ENCODE measurements at places on chromosomes 2 and 18.

DNA sequence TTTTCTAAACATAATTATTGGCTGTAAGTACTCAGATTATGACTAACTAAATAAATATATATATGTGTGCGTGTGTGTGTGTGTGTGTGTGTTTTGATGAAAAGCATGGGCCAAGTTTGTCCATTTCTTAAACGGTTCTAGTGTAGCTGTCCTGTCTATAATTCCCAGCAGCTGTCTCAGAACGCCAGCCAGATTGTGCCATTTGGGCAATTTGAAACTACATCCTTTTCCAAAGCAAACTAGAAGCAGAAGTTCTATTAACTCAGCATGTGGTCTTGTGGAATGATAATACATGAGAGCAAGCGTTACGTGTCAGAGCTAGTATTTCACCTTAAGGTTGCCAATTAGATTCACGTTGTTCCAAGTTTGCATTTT, 1.7 kb downstream of the ARHGAP28 start:
- DNase-seq, result no peak

- DNase-seq, result no peak
These were observed 536 bp downstream of the PDE1A start for GRCh38 chr2:182426082-182426917.

DNA sequence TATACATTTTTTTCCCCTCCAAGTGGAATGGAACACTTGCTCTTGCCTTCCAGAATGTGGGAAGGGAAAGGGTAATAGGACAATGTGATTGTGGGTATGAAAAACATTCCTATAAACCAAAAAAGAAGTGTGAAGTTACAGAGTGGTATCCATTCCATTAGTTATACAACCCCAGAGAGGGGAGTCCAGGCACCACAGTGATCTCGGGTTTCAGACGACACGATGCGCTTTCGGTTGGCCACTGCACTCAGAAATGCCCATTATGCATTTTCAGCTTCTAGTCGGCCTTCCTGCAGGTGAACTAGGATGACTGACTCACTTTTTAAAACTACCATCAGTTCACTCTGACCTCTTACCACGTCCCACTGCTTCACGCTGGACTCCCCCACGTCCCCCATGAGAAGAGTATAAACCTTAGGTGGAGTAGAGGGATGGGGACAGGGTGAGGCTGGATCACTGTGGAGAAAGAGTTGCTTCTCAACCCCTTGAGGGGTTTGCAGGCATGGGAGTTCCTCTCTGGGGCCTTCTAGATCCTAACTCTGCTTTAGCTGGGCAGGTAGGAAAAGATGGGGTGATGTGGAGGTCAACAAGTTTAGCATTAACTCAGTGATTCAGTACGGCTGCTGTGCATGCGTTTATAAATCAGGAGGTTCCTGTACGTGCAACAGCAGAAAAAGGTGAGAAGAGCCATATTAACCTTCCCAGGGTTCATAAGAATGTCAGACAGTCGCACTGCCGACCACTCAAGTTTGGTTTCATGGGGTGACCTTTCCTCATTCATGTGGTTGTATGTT, 50.5 kb downstream of the ZNF532 start:
- no peak for DNase-seq

DNA sequence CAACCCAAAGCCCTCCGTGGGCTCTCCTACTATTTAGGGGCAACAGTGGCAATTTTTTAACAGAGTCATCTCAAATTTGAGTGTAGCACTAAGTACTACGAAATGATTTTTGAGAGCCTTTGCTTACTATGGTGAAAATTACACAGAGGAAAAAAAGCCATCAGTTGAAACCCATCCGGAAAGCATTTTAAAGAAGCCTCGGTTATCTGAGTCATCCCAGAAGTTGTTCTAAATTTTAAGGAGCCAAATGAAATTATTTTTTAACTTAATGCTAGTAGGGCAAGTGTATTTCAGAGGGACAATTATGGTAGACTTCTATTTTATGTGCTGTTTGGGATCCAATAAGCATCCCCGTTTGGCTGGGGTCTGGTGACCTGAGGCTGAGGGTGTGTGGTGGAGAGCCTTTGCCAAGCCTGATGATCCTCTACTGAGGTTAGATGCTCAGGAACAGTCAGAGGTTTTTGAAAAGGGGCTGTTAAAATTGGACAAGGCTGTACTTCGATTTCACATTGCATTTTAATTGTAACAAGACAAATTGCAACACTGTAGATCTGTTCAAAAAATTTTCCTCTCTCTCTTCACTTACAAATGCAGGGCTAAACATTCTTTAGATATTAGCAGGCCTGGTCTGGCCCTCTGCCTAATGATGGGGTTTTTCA, 47.0 kb downstream of the RAPGEF4 start:
- DNase-seq, result peak; percentile 75

GRCh38 chr18:11798271-11798670, 52.9 kb upstream of the CHMP1B start:
- DNase-seq, result no peak

- DNase-seq, result no peak
These were observed 20.8 kb downstream of the APCDD1 start for GRCh38 chr18:10475276-10475653.

DNA sequence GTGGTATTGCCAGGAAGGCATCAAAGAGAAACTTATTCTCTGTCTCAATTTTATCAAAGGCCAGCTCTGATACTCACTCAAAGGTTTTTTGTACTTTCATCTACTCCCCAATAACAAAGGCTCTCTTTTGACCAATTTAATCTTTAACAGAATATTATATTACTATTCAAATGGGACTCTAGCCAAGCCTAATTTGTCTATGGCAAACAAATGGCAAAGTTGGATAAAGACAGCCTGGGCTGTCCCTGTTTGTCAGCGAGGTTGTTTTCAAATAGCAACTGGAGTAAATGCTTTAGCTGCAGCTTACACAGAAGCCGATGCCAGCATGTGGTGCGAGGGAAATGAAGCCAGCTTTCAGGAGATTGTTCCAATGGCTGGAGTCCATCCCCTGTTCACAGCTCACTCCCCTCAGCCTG, 80.1 kb upstream of the CTNNA2 start:
- DNase-seq, result no peak

GRCh38 chr2:37645362-37645761, 26.1 kb downstream of the CDC42EP3 start:
- peak; percentile 45 for DNase-seq

DNA sequence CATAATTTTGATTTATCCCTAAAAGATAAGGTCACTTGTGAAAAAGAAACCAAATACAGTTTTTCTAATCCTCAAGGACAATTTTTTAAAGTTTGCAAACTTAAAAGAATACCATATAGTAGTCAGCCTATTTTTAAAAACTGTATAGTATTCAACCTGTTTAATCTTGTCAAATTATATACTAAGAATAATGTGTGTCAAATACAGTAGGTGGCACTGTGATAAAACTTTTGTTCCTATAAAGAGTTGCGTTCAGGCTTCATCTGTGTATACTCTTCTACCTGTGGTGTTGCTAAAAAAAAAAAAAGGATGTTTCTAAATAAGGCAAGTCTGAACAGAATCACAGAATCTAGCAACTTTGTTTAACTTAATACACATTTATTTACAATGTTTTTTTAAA, 68.6 kb downstream of the CCDC138 start:
- DNase-seq, result peak; percentile 19

DNA sequence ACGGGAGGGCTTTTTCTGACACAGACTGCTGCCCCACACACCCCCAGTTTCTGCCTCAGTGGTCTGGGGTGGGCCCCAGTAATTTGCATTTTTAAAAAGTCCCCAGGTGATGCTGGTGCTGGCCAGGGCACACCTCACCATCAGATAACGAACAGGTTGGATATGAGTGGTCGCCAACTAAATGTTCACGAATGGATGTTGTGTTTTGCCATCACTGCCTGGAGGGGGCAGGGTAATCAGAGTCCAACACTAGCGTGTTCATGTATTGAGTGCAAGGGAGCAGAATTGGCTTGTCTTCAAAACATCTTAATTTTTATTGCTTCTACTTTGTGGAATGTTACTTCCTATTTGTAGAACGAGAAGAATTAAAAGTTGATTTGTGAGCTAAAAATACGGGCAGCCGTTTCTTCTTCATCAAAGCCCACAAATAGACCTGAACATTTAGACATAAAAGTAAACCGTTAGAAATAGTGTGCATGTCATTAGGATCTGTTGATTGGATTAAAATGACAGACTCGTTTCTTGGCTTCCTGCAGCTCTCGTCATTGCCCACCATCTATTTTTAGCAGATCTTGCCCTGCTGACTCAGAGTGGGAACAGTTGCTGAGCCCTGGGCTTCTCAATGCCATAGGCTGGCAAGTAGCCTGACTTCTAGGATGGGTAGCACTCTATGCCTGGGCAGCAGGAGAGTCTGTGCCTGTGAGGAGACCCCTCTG, 45.2 kb downstream of the NCK2 start:
- DNase-seq, result peak; percentile 73

DNA sequence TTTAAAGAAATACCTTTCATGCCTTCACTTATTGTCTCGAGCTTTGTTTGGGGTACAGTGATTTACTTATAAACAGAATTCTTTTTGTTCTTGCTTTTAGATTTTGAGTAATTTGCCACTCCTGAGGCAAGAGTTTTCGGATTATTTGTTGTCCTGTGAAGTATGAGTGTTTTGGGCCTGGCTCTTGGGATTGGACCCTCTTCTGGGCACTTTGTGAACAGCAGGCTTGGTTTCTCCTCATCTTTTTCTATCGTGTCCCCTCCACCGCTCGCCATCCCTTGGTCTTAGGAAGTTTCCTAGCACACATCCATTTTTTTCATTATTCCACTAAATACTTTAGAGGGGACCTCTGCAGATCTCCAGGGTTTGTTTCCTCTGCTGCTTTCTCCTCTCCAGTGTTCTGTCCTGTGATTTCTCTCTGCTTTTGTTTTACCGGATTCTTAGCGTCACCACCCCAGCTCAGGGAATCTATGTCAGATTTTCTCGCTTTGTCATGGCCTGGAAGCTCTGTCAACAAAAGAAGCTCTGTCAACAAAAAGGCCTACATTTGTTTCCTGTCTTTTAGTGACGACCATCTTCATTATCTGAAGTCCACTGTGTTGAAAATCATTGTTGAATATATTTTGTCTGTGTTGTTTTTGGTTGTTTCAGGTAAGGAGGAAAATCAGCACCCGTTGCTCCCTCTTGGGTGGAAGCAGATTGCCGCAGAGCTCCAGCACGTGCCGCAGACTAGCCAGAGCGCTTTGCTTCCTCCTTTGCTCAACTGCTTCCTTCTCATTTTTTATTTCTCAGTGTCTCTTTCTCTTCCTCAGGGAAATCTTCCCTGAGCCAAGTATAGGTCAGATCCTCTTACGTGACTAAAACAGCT, 27.8 kb downstream of the ANKRD62 start:
- DNase-seq, result no peak

- DNase-seq, result peak; percentile 92
These were observed 38.7 kb downstream of the SCG2 start for GRCh38 chr2:223563462-223563861.

- DNase-seq, result no peak
These were observed 309.4 kb downstream of the NBAS start for GRCh38 chr2:15251753-15252152.

- DNase-seq, result peak; percentile 55
These were observed 120.8 kb upstream of the STK17B start for GRCh38 chr2:196291873-196292800.

DNA sequence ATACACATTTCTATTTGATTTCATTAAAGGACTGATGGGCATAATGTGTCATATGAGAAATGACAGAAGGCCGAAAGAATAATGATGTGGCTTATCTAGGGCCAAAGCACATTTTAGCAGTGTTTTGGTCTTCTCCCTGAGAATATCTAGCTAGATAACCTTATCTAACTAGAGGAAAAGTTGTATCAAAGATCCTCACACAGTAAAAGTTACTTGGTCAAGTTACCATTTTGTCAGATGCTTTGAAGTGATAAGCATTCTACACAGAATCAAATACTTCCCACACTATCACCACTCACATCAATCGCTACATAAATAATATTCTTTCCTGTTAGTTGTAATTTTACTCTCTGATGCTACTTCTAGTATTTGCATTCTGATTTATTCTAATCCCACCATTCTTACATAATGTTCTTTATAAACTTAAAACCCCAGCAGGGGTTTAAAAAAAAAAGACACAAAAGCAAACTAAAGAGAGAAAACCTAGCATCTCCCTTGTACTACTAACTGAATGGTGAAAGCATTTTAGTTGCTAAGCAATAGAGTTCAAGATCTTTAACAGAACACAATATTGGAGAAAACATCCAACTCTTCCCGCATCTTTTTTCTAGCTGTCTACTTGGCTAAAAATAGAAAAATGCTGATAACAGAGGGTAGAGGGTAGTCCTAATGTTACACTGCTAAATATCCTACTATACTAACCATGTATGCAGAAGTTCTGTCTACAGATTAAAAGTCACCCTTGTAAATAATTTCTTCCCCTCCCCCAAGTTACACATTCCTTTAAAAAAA, 8.0 kb downstream of the XPO1 start:
- DNase-seq, result no peak

DNA sequence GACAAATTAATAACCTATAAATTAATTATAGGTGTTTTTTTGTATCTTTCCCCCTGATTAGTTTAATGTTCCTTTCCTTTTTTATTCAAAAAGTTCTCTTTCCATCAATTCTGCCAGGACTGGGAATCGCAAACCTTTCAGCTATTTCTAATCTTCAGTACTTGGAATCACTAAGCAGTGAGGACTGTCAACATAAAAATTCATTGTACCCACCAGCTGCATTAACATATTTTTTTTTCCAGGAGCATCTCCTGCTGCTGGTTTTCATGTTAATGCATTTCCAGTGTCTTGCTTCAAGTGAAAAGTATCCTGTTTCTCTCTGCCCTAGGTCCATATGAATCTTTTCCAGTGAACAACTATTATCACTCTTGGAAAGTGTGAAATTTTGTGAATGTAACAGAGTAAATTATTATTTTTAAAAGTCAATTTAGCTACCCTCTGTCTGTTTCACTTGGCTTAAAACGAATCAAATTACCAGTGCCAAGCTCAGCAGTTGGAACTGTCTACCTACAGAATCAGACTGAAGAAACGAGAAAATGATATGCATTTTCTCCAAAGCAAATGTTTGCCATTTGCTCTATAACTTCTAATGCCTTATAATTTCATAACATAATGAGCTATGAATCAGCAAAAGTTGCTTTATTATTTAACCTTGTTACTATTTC, 804.4 kb downstream of the EPHA4 start:
- DNase-seq, result no peak

- DNase-seq, result peak; percentile 52
These were observed 1.2 kb downstream of the CFLAR start for GRCh38 chr2:201116959-201117734.

DNA sequence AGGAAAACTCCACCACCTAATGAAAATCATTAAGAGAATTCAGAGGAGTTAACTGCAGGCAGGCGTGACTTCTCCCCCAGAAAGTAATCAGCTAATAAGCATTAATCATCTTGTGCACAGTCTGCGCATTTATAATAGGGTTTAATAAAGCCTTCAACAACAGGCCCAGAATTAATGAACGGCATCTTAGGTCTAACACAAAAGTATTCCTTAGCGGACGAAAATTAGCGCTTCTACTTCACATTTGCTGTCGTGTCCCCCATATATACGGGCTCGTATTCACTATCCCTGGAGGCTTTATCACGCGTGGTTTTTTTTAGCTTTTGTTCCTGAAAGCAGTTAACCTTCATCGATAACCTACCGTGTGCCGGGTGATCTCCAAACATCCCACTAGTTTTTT, 1.8 kb downstream of the ATP8B1 start:
- DNase-seq, result no peak

Data from RWPE1 (cell line).